Spleen (tissue), 13 donors: ENCODE measurements at places on chromosomes 1 and 21. TPM values are rescaled to one million over a fixed set of nuclear protein-coding genes. Genes with fewer than 3 reads are reported as not detected.

SPOCD1 gene
- total RNA-seq, result 4.2 TPM

DNA sequence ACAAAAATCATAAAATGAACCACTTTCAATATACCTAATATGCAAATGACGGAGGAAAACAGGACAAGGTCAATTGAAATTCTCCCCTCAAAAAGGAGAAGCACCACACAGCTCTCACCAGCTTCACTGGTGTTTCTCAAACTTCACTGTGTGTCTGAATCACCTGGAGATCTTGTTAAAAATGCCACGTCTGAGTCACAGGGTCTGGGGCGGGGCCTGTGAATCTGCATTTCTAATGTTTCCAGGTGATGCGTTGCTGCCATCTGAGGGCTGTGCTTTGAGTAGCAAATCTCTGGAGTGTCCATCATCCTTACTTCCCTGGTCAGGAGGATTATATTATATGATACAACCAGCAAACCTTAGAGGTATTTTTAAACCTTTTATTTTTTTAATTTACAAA, 9.0 kb downstream of the CLDN19 start:
- no peak for DNase-seq

GRCh38 chr1:172838680-172839313, 179.9 kb downstream of the FASLG start:
- DNase-seq, result no peak

- peak; percentile 90 for DNase-seq
Observed at GRCh38 chr1:35808450-35809113, 766 bp downstream of the AGO4 start.

DNA sequence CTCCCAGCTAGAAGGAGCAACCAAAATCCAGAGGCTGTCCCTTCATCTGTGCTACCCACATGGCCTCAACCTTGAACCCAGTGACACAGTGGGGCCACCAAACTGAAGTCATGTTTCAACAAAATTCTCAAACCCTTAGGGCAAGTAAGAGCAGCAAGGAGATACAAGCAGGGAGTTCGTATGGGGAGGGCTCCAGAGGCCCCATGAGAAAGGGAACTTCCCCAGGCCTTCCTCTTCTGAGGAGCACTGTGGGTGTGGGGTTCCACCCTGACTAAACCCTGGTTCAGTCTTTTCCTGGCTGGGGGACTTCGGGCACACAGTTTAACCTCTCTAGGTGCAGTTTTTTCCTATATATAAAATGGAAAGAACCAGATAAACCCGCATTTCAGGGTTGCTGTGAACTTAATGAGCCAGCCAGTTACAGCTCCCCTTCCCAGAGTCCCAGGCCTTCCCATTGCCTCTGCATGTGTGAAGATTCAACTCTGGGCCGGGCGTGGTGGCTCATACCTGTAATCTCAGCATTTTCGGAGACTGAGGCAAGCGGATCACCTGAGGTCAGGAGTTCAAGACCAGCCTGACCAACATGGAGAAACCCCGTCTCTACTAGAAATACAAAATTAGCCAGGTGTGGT, 8.0 kb upstream of the THEMIS2 start:
- no peak for DNase-seq

KCNN3 gene
- 15.1 TPM for total RNA-seq

DNA sequence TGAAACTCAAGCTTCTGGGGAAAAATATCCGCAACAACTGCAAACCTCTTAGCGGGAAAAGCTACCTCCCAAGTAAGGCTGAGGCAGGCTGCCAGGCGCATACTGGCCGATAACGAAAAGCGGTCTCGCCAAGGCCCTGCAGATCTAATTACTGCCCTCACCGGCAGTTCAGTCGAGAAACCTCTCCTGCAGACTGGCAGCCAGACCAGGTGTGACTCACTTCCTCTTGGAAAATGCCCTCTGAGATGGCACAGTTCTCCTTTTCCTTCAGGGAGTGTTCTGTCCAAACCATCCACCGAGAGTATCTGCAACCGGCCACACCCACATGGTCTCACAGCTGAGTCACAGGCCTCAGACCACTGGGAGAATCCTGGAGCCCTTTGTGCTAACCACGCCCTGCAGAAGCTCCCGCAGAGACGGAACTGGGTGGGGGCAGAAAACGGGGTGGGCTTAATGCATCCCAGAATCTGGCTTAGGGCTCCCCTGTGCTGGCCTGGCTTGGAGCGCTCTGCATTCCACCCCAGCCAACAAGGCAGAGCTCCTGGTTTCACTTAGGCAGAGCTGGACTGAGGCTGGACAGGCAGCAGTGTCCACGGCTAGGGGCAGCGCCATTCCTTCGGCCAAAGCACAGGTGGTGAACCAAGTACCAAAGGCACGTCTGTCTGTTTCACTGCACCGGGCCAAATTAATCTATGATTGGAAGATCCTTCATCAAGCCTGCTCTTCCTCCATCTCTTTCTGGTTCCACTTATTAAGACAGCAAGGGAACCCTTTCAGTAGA, 1.2 kb downstream of the S100A10 start:
- DNase-seq, result peak; percentile 74

- DNase-seq, result no peak
Observed at GRCh38 chr1:210342986-210343780, 14.5 kb downstream of the HHAT start.

DNA sequence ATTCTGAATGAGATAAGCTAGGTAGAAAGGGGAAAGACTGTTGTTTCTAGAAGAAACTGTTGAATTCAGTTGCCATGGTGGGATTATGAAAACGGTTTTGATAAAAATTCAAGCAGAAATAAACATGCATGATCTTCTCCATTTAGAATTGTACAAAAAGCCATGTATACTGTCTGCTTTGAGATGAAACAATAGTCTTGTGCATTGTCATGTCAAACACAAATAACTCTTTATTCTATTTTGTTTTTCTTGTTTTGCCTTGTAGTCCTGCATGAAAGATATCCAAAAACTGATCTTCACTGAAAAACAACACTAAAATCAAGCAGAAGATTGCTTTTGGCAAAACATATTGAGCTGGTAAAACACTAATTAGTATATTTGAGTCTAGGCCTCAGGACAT, 659.9 kb downstream of the LTN1 start:
- no peak for DNase-seq

DNA sequence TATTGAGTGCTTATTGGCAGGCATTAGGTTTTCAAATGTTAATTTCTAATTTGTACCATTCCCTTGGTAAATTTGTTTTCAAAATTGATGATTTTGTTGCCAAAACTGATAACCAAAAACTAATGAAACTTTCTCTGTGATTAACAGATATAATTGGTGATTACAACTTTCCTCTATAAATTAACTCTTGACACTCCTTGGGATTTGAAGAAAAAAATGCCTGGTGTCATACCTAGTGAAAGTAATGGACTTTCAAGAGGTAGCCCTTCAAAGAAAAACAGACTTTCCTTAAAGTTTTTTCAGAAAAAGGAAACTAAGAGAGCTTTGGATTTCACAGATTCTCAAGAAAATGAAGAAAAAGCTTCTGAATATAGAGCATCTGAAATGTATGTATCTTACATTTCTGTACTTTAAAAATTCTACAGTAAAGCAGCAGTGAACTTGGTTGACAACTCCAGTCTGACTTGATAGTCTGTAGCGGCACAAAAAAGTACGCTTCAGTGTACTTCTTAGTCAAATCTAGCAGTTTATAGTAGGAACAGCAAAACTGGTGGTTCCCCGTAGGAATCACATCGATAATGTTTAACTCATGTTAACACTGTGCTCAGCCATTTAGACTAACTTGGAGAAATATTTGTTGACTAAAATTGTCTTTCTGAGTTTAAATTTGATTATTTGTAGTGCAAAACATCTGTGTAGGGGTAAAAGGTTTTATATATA, 3.0 kb downstream of the USP1 start:
- DNase-seq, result no peak

DNA sequence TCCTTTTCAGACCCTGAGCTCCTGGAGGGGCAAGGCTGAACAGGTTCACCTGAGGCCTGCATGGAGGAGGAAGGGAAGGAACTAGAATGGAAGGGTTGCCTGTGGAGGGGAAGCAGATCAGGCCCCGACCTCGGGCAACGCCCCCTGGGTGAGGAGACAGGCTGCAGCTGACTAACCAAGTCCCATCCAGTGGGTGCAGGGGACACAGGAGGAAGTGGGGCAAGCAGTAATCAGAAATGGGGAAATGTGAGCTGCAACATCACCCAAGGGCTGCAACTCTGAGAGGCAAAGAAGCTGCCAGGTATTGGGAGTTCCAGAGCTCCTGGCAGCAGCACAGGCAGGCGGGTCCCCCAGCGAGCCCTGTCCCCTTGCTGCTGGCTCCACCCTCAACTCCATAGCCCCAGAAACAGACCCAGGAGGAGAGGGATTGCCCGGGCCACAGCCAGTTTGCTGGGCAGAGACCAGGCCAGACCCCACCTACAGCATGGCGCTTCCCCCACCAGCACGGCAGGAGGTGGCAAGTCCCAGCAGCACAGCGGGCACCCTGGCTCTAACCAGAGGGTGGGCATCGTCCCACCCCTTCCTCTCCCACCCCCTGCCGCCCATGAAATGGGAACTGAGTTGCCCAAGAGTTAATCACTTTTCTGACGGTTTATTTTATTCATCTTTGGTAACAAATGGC, 38.5 kb downstream of the MRPL37 start:
- no peak for DNase-seq

GRCh38 chr1:201633811-201634210, 94.9 kb downstream of the NAV1 start:
- DNase-seq, result no peak

GRCh38 chr1:21946836-21947587, 9.9 kb upstream of the HSPG2 start:
- DNase-seq, result no peak

GRCh38 chr1:179549368-179549700, 26.4 kb downstream of the NPHS2 start:
- no peak for DNase-seq

DNA sequence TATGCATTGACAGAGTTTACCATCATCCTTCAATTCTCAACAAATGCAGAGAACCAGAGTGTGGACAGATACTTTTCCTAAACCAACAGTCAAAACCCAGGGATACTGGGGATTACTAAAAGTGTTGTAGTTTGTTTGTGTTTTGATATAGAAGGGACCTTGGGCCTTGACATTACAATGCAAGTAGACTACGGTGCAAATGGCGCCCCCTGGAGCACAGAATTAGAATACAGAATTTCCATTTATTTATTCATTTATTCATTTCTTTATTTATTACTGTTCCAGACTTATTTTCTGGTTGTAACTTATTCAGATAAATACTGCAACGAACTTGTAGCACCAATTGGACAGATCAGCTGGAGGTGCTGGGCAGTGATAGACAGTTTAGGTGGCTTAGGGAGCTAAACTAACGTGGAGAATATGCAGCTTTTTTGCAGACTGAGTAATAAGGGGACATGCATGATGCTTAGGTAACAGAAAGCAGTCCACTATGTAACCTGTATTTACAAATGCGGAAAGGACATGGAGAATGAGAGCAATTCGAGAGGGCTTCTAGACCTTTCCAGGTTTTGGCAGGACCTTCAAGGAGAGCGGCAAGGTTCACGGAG, 42.6 kb downstream of the KIRREL1 start:
- DNase-seq, result no peak

TNN gene
- total RNA-seq, result 0.74 TPM

DNA sequence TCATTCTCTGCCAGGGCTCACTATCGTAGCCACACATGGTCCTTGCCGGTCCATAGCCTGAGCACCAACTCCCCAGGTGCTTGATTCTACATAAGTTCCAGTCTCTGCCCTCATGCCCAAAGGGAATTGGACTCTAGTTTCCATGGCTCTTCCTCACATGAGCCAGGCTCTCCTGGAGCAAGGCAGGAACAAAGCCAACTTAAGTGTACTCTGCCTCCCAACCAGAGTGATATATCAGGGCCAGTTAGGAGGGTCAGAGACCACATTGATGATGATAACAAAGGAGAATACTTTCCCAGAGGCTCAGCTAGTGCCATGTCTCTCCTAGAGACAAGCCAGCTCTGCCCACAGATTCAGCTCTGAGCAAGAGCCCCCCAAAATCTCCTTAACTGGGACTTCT, 70.9 kb downstream of the ERI3 start:
- no peak for DNase-seq
